ENCODE measurements at places on chromosomes 11 and 22.

- no peak for DNase-seq
Measured at GRCh38 chr11:39780131-39780530, 1679.3 kb downstream of the LRRC4C start.

DNA sequence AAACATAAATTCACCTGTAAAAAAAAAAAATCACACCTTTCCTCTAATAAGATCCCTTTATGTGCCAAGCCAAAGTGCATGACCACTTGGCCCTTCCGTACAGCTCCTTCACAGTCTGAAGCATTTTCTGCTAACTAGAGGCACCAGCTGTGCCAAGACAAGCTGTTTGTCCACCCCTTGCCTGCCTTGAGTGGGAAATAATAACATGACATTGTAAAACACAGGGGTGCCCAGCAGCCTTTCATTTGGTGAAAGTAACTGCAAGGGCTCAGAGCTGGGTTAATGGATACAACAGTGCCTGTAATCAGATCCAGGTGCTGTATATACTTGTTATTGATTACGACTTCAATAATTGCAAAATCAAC, 59.2 kb downstream of the DDIAS start:
- no peak for DNase-seq

DNA sequence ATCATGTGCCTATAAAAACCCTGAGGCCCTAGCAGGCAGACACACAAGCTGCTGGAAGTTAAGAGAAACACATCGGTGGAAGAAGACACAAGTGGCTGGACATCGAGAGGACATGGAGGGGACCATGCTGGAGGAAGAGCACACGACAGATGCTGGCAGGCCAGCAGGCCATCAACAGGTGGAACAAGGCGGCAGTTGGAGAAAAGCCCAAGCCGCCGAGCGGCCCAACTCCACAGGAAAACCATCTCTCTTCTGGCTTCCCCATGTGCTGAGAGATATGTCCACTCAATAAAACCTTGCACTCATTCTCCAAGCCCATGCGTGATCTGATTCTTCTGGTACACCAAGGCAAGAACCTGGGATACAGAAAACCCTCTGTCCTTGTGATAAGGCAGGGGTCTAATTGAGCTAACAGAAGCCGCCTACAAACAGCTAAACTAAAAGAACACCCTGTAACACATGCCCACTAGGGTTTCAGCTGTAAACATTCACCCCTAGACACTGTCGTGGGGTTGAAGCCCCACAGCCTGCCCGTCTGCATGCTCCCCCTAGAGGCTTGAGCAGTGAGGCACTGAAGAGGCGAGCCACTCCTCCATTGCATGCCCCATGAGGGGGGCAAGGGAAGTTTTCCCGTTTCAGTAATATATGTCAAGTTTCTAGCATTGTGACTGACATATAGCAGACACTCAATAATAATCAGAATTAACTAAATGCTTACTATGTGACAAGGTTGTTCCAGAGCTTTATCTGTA, 39.0 kb upstream of the MMP20 start:
- no peak for DNase-seq

DNA sequence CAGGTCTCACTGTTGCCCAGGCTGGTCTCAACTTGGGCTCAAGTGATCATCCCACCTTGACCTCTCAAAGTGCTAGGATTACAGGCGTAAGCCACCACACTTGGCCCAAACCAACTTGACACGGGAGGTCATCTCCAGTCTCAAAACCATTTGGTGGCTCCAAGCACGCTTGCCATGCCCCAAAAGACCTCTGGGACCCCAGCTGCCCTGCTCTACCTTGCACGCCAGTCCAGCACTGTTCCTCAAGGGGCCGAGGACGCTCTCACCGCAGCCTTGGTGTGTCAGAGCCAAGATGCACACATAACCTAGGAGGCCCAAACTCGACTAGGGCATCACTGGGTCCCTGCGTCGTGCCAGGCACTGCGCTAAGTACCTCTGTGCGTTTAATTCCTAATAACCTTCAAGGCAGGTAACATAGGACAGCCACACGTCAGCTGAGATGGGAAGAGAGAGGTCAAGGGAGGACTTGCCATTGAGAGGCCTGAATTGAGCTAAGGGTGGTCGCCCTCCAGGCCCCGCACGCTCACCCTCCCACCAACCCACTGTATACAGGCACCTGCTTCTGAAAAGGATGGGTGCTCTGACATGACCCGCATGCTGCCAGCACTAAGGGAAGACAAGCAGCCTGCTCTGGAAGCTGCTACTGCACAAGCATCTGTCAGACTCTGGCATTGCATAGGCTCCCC, 4.6 kb upstream of the GAS2L1 start:
- DNase-seq: no peak

- no peak for DNase-seq
Measured at GRCh38 chr22:49007013-49007653, 820.5 kb downstream of the BRD1 start.

DNA sequence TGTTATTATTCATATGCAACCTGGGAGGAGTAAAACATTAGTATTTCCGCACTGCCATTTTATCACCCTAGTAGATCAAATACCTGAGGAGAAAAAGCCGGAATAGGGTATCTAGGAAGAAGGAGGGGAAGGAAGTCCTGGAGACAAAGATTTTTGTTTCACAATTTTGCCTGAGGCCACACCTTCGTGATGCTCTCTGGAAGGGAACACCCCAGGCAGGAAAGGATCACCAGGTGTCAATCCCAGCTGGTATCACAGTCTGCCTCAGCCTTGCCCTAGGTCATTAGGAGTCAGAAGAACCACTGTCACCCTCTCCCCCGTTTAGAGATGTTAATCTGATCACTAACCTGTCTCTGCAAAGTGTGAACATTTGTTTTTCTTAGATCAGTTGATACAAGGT, 35.4 kb upstream of the IGSF9B start:
- no peak for DNase-seq

- no peak for DNase-seq
Measured at GRCh38 chr11:70622091-70622490, 223.8 kb downstream of the CTTN start.
